ENCODE measurements at places on chromosomes 3 and 15.

DNA sequence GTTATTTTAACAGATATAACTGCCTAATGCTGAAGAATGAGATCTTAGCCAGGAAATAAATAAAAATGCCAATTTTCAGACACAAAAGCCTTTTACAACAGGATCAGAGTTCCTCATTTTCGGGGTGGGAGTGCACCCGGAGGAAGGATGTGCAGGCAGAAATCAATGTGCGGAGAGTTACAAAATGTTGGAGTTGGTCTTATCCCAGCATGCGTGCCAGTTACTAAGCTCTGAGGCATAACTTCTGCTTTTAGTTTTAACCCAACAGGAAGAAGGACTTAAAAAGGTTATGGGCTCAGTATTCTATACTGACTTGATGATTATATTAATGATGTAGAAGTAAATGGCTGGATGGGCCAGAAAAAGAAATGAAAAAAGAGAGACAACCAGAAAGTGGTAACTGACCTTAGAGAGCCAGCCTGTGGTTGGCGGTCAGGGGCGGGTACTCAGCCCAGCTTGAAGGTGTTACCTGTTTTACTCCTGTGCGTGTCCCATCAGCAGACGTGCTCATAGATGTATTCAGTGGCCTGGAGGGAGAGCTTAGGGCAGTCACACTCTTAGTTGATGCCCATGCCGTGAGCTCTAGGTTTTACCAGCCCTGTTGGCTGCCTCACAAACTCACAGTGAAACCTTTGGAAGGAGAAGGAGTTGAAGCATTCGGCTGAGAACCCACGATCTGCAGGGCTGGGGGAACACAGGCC lies 164.7 kb downstream of the SV2B start:
- DNase-seq, result no peak

DNA sequence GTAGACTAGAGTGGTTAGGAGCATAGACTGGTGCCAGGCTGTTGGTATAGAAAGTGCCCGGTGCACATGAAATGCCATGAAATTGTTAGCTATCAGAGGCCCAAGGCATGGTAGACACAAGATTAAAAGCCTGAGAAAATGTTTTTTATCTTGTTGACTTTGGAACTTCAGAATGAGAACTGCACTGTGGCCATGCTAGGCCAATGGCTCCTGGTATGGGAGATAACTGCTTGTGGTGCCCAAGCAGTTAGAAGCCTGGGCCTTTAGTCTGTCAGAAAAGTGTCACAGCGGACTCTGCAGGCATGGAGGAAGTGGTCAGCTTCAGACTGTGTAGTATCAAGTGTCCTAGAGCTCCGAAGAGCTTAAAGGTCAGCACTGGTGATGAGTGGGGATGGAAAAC lies 11.9 kb downstream of the FYCO1 start:
- no peak for DNase-seq

DNA sequence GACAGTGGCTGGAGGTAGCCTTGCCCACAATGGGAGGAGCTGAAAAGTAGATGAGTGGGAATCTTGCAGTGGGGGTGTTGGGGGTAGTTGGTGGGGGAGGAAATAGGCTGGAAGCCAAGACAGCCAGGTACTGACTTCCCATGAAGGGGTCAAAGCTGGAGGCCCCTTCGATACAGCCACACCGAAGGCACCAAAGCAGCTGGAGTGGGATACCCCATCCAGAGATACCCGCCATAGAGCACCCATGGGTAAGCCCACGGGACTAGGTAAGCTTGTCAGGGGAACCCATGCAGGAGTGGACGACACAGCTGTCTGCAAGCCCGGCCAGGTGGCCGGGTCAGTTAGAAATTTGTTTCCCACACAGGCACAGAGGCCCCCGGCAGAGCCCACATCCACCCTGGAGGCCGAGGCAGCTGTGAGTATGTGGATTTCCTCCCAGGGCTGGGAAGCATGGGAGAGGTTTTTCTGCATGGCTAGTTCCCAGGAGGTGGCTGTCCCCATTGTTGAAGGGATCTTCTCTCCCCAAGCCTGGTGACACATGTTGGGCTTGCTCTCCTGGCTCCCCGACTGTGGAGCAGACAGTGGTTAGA lies 28.6 kb downstream of the PRR23E start:
- DNase-seq, result no peak

- DNase-seq, result no peak
Measured at GRCh38 chr15:76190070-76190564, 121.2 kb downstream of the ETFA start.

DNA sequence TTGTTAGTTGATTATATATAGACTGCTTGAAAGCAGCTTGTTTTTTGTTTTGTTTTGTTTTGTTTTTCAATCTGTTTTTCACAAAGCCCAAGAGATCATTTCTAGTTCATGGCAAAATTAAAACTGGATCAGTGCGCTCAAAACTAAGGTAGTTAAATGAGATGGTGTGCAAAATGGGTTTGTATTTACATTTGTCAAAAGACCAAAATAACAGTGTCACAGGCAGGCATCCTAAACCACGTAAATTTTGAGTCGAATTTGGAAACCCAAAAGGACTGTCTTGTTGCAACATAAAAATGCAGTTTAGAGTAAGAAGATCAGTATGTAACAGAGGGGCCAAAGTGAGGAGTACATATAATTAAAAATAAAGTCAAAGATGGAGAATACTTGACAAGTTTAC lies 2.4 kb downstream of the DMXL2 start:
- no peak for DNase-seq

GRCh38 chr3:16089521-16089920 lies 85.0 kb upstream of the GALNT15 start:
- no peak for DNase-seq

- DNase-seq, result no peak
Measured at GRCh38 chr3:180048840-180049239, 12.1 kb upstream of the PEX5L start.

DNA sequence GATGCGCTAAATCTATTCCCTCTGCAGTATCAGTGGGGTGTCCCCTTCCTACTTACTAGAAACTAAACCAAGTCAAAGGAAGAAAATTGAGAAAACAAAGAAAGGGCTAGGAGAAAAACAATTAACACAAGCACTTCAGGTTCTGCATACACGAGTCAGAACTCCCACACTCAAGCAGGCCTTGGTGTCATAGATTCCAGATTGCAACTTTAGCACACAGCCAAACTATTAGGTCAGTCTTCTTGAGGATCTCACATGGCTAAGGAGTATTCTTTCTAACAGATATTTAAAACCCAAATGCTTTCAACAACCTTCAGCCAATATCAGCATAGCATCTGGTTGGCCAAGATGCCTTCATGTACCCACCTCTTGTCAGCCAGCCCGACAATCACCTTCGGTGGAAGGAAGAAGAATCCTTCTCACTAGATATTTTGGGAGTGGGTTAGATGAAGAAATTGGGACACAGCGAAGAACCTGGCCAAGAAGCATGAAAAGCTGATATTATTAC lies 340.0 kb downstream of the VPS13C start:
- DNase-seq, result no peak

DNA sequence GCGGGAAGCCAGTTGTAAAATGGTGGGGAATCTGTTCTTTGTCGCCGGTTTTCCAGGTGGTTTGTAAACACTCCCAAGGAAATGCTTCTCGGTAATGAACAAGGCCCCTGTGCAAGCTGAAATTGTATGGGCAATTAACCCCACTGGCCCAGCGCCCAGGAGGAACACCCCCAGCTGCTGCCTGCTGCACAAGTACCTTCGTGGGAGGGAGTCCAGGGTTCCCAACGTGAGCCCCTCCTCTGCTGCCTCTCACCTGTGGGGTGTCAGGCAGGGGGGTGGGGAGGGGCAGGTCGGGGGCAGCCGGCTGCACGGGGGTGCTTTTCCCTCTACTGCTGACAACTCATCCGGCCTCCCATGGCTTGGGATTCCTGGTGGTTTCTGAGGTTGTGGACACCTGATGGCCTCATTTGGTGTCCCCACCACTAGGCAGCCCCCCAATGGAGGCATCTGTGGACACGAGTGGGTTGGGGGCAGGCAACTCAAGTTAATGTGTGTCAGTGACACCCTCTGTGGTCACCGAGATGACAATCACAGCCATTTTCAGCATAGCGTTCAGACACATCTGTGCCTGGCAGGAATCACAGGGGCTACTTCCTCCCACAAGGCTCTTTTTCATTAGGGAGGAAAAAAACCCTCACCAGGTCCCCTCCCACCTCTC lies 35.6 kb upstream of the PRR23E start:
- DNase-seq, result no peak

DNA sequence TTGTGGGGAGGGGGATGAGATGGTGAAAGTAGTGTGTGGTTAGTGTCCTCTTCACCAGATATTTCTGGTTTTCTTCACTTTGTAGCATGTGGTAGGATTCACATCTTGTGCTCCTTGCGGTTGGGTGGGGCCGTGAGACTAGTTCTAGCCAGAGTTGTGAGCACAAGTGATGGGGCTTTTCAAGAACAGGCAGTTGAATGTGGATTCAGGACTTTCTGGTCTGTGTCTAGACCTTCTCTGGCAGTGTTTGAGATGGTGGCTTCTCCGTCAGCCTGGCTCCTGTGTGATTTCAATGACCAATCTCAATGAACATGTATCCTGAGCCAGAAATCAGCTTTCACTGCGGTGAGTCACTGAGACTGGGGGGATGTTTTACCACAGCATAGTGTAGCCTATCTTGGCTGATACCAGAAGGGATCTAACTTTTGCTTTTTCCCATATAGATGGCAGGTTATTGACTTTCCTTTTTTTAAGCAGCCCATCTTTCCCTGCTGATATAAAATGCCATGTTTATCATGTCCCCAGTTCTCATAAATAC lies 82.6 kb downstream of the RPLP1 start:
- DNase-seq, result no peak

DNA sequence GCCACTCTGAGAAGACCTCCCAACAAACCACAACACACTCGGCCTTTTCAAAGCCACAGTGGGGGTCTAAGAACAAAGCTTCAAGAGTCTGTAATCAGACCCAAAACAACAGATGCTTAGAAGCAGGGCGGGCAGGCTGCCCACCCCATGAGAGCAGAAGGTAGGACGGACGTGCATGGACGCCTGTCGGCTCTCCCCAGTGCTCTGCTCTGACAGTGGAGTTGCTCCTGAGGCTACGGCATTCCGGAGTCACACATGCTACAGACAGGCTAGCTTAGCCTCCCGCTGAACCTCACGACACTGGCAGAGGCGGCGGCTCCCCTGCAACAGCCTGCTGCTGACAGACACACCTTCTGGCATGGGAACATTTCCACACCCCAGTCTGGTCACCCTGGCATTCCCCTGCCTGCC lies 33.5 kb downstream of the SLCO2A1 start:
- DNase-seq, result no peak

GRCh38 chr3:156256945-156257344 lies 136.6 kb downstream of the KCNAB1 start:
- no peak for DNase-seq

DNA sequence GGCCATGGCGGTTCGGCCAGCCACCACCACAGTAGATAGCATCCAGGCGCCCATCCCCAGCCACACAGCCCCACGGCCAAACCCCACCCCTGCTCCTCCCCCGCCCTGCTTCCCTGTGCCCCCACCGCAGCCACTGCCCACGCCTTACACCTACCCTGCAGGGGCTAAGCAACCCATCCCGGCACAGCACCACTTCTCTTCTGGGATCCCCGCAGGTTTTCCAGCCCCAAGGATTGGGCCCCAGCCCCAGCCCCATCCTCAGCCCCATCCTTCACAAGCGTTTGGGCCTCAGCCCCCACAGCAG lies 29.5 kb downstream of the PTPN23 start:
- DNase-seq, result no peak

GRCh38 chr3:120093119-120093910 lies 932 bp downstream of the GSK3B start:
- no peak for DNase-seq

DNA sequence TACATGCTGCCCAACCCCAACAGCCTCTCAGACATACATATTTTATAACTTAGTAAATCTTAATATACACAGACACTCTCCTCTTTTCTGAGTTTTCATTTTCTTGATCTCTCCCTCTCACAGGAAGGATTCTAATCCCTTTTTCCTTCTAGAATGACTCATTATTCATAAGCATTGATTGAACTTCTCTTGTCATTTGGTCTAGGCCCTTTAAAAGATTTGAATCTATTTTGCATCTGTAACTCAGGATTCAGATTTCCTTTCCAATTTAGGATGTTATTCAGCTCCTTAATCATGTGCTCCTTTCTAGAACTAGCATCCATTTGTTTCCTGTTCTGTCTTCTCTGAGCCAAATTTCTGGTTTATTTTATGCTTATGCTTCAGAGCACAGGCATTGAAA lies 624.5 kb upstream of the SGO1 start:
- no peak for DNase-seq

All from memory B cell (primary cell).